Sigmoid colon (tissue), 7 donors: ENCODE measurements at places on chromosomes 1 and 21. TPM values are rescaled to one million over a fixed set of nuclear protein-coding genes. Genes with fewer than 3 reads are reported as not detected.

- no peak for DNase-seq
- H3K27me3 ChIP-seq: no peaks in the 10 kb centered on the region
- no peak overlapping the region for H3K4me3 ChIP-seq
- H3K36me3 ChIP-seq: no peaks in the 10 kb centered on the region
Measured at GRCh38 chr1:227175611-227176010, 142.7 kb downstream of the CDC42BPA start.

GRCh38 chr1:89890085-89890752 lies 69.4 kb downstream of the LRRC8D start:
- no peak overlapping the region for H3K4me3 ChIP-seq
- H3K4me1 ChIP-seq: no peaks in the 10 kb centered on the region
- no peaks in the 10 kb centered on the region for H3K36me3 ChIP-seq

DNA sequence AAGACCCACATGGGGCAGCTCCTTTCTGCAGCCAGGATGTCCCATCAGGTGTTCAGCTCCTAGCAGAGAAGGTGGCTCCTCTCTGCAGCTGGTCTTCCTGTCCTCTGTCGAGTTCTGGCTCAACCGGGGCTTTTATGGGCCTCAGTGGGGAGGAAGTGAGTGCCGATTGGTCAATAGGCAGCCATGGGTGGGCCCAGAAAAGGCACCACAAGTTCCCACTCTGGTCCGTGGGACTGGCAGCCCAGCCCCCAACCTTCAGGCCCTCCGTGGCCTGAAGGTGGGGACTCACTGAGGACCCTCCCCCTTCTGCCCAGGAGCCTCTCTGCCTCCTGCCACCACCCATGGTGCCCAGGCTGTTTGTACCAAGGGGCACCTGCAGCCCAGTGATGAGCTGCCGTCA lies 161.7 kb upstream of the DUSP10 start:
- no peak overlapping the region for H3K27ac ChIP-seq
- no peak overlapping the region for H3K4me3 ChIP-seq
- no peaks in the 10 kb centered on the region for H3K36me3 ChIP-seq
- peaks cover 4% of the 10 kb centered on the region for H3K4me1 ChIP-seq
- no peak for DNase-seq
- no peaks in the 10 kb centered on the region for H3K27me3 ChIP-seq

GRCh38 chr21:33966324-33966949 lies 50.8 kb upstream of the ATP5PO start:
- no peak overlapping the region for H3K27ac ChIP-seq
- H3K27me3 ChIP-seq: no peaks in the 10 kb centered on the region
- no peak overlapping the region for H3K4me3 ChIP-seq
- H3K4me1 ChIP-seq: no peaks in the 10 kb centered on the region
- no peaks in the 10 kb centered on the region for H3K36me3 ChIP-seq
- no peak for DNase-seq

The C1orf94 gene
- not detected for total RNA-seq
